ENCODE measurements at places on chromosomes 7 and 10.

- no peak for DNase-seq
These were observed 371.9 kb downstream of the BMPER start for GRCh38 chr7:34277016-34277802.

GRCh38 chr7:157339777-157340677 lies 3.2 kb downstream of the DNAJB6 start:
- DNase-seq, result no peak

GRCh38 chr10:5743736-5744135 lies 59.1 kb downstream of the TASOR2 start:
- DNase-seq, result no peak

- DNase-seq, result no peak
These were observed 868.1 kb downstream of the LRMDA start for GRCh38 chr10:76299501-76299900.

DNA sequence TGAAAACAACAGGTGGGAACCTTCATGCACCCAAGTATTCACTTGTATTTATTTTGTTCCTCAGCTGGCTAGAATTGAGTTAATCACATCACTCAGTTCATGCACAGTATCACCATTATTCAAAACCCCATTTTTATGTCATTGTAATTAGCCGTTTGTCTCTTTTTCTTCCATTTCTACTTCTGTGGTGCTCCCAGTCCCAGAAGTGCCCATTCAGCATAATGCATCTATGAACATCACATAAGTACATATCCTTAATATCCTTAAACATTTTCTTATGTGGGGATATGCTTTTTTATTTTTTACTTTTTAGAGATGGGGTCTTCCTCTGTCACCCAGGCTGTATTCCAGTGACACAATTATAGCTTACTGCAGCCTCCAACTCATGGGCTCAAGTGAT lies 510.9 kb upstream of the MGMT start:
- no peak for DNase-seq

Measured in NCI-H2107 (cell line).